ENCODE measurements at places on chromosomes 3 and 15.

GRCh38 chr3:190323246-190323626, 990 bp upstream of the CLDN1 start:
- DNase-seq = no peak

- DNase-seq = no peak
Measured at GRCh38 chr3:149879872-149880271, 66.9 kb downstream of the RNF13 start.

- DNase-seq = no peak
Measured at GRCh38 chr15:71780115-71780976, 30.0 kb upstream of the NR2E3 start.

DNA sequence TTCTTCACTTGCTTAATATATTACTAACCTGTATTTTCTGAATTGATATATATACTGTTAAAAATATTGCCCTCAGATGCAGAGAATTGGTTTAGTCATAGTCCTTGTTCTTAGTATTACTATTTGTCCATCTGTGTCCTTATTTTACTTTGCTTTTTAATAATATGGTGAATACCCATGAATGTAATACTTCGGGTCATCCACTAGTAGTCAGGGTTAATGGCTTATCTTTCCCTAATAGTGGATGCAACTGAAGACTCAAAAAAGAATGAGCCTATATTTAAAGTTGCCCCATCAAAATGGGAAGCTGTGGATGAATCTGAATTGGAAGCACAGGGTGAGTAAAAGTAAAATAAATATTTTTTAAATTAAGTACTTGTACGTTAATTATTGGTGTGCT, 36.5 kb downstream of the U2SURP start:
- no peak for DNase-seq

DNA sequence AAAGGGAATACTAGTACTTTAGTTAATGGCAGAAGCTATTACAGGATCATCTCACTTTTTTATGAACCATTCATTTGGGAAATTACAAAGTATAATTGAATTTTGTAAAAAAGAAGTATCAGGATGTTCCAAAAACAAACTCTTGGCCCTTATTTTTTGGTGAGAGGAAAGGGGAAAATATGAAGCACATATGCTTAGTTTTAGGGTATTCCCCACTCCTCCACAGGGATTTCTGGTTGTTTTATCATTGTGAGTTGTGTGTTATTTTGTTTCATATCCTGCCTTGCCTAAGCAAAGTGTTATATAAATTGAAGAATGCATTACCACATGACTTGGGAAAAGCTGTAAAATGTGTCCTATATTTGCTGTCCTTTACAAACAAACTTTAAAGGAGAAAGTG, 227.0 kb downstream of the FMN1 start:
- DNase-seq = no peak

- DNase-seq = no peak
Measured at GRCh38 chr3:125187599-125187910, 25.0 kb downstream of the SLC12A8 start.

DNA sequence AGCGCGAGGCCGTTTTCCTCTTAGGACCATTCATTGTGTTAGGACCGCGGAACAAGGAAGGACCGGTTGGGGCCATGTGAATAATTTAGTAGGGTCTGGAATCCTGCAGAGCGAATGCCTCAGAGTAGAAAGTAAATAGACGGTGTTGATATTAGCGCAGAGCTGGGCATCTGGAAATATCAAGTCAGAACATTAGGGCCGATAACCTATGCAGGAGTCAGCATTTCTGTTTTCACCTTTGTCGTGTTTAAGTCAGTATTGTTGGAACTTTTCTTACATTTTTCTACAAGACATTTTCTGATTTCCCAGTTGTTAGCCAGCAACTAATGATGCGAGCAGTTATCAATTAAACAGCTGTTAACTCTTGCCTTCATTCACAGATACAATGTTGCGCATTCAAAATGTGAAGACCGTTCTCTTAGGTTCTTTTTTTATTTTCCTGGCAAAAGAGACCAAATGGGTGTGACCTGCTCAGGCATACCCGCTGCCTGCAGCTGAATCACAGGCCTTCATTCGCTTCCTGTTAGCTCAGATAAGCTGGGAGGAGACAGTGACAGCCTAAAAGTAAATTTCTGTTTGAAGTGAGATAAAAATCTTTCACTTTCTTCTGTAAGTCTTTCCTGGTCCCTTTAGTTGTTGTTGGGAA, 966 bp upstream of the PKM start:
- no peak for DNase-seq

- DNase-seq = no peak
Measured at GRCh38 chr3:158098834-158099424, 7.3 kb downstream of the SHOX2 start.

- no peak for DNase-seq
Measured at GRCh38 chr3:151230646-151231045, 27.6 kb upstream of the GPR171 start.

GRCh38 chr15:61892140-61892539, 168.1 kb downstream of the VPS13C start:
- DNase-seq = no peak

- DNase-seq = no peak
Measured at GRCh38 chr3:123660141-123660675, 75.4 kb upstream of the HACD2 start.

DNA sequence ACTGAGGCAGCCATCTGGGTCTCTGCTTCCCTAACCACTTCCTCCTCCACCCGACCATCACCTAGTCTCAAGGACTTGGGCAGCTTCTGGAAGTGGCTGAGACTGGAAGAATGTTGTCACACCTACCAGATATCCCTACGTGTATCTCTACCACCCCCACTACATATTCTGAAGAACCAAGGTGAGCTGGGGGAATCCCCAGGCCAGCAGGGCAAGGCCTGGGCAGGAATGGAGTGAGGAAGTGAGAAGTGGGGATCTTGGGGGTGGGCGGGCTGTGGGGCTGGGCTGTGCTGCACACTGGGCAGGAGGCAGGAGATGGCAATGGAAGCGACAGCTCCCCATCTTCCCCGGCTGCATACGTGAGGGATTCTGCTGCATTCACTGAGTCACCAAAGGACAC, 17.5 kb upstream of the ALDH1A3 start:
- no peak for DNase-seq

DNA sequence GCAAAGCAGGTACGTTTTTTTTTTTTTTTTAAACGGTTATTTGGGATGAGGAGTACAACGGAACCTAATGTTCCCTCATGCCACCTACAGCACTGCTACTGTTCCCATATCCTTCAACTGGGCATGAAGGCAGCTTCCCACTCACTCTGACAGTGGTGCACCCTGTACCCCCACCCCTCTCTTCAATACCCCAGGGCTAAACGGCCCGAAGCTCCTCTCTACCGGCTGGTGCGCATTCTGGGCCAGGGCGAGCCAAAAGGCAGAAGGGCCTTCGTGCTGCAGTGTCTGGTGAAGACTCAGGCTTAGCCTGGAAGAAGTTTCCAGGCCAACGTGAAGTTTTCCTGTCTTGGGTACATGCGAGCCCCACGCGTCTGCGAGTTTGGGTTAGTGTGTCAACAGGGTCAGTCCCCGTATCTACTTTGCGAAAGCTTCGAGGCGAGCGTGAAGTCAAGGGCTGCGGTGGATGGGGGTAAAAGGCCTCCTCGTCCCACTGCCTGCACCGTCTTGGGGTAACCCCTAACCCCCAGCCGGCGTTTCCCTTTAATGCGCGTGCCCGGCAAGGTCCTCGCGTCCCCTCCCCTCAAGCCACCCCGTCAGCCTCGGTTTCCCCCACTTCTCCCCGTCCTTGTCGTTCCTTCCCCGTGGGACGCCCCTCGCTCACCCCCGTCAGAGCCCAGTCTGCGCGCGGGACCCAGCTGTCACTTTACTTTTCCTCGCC, 765 bp upstream of the UBE2E2 start:
- DNase-seq = no peak

- no peak for DNase-seq
Measured at GRCh38 chr3:41575724-41576123, 376.4 kb downstream of the CTNNB1 start.

- no peak for DNase-seq
Measured at GRCh38 chr3:54761637-54762036, 166.2 kb downstream of the LRTM1 start.

GRCh38 chr3:17742880-17743657, 638 bp upstream of the TBC1D5 start:
- no peak for DNase-seq

DNA sequence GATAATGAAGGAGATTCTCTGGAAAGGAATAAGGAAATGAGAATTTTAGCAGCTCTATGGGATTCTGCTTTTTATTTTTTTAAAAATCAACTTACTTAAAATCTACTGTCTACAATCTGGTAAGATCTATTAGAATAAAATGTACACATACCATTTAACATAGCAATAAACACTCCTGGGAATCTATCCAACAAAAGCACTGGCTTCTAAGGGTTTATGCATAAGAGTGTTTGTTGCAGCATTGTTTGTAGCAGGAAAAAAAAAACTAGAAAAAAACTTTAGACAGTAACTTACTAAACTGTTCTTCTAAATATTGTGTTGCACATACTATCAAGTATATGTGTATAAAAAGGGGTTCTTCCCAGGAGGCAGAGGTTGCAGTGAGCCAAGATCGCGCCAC, 15.7 kb upstream of the RBP1 start:
- DNase-seq = no peak

DNA sequence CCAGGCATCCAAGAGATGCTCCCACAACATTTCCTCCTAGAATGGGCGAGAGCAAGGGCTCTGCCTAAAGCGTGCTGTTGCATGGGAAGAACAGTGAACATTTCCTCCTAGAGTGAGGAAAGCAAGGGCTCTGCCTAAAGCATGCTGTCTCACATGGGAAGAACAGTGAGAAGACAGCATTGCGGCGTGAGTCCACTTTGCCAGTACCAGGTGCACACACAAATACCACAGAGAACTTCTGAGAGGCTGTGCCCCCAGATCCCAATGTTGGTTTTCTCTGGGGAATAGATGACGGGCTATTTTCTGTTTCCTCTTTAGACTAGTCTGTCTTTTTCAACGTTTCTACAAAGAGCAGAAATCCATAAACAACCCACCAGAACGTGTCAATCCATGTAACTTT, 142.9 kb downstream of the LRRK1 start:
- no peak for DNase-seq

DNA sequence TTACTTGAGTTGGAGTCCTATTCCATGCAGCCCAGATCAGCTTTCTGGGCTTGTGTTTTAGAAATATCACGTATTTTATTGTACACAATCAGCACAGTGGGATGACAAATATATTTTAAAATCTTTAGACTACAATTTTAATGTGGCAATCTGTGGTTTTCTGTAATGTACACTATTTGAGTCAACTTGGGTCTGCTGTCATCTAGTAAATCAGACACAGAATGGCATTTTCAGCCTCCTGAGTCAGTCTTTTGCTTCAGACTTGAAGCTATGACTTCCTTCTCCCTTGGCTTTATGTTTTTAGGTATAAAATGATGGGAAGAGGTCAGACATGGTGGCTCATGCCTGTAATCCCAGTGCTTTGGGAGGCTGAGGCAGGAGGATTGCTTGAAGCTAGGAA, 232.1 kb downstream of the NECTIN3 start:
- no peak for DNase-seq

DNA sequence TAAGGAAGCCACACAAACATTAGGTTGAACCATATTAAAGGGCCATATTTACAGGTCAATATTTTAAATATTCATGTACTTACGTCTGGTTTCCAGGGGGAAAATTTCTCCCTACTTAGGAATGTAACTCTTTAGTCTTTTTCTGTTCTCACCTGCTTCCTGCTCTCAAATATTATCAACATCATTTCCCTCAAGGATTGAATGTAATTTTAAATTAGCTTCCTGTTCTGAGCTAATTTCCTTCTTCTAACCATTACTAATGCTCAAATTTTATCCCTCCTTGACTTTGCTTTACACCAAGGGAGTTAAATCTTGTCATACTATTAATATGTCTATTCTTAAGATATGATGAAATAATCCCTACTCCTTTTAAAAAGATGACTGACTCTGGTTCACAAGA, 103.4 kb upstream of the UBP1 start:
- no peak for DNase-seq

DNA sequence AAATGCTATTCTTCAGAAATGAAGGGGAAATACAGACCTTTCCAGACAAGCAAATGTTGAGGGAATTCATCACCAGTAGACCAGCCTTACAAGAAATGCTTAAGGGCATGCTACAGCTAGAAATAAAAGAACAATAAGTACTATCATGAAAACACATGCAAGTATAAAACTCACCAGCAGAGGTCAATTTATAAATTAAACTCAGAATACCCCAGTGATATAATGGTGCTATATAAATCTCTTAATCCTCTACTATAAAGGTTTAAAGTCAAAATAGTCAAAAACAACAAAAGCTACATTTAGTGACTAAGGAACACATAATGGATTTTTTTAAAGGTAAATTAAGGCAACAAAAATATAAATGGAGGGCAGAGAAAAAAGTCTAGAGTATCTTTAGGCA, 142.5 kb downstream of the CPNE4 start:
- no peak for DNase-seq
